ENCODE measurements at places on chromosomes 6 and 20.

DNA sequence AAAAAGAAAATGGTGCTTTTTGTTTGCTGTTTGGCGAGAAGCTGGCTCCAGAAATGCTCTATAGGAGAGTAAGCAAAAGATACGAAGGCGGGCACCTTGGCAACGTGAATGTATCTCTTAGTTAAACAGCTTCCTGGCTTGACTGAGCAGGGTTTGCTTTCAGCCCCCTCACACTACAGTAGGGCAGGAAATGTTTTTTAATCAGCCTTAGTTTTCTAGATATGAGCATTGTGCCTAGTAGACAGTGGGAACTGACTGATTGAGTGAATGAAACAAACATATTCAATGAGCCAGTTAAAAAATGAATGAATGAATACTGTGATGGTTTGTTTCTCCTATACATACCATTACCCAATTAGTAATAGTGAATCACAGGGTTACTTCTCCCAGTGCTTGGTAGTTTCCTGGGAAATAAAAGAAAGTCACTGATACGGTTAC, 19.9 kb downstream of the CAP2 start:
- no peak for DNase-seq

DNA sequence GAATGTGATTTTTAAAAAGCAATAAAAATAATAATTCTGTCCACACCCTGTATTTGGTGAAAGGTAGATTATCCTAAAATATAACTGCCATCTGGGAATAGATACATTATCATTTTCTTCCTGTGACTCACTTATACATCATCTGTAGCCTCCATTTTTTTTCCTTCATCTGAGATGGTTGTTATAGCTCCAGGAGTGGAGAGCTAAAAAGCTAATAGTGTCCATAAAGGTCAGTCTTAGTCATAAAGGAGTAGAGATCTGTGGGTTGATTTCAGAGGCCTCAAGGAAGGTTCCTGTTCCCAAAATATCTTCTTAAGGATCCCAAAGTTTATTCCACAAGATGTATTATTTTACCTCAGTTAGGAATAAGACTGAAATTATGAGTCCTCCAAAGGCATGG, 41.1 kb downstream of the FBXO5 start:
- DNase-seq = no peak

GRCh38 chr6:150129616-150130505, 13.0 kb upstream of the PPP1R14C start:
- DNase-seq = no peak

DNA sequence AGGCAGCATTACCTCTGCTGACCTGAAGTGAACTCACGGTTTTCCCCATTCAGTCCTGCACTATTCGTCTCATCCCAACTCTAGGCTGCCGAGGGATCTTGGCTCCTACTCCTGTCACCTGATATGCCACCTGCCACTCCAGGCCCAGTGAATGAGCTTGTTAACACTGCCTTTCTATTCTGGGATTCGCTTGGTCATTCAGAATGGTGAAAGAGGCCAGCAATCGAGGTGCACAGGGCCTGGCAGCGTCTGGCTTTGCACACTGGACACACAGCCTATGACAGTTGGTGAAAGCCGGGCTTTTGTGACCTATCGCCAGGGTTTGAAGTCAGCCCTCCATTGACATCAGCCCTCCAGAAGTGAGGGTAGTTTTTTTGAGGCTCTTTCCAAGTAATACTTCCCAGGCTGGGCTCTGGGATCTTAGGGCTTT, 59.3 kb upstream of the MYL9 start:
- DNase-seq = no peak

Data from GF-D8 (cell line).